ENCODE measurements at places on chromosomes 5 and 9. TPM values are rescaled to one million over a fixed set of nuclear protein-coding genes. Genes with fewer than 3 reads are reported as not detected.

The RNF130 gene
- polyA plus RNA-seq, result 102 TPM

The TRIM32 gene
- polyA plus RNA-seq, result 17.6 TPM

DNA sequence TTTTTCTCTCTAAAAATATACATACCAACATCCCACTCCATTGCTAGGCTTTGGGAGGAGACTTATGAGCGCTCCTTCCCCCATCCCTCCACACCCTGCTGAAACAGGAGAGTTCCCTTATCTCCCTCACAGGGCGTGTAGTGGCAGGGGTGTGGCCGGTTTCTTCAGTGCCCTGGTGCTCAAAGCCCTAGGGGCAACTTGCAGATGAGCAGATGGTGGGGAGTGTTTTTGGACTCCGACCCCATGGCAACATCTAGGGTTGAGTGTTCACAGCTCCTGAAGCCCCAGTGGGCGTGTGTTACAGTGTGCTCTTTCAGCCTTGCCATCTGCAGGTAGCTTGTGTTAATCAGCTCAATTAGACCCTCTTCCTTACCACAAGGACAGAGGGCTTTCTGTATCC, 409.5 kb downstream of the MAT2B start:
- DNase-seq, result no peak

GRCh38 chr5:120927950-120928530, 463.9 kb downstream of the PRR16 start:
- no peak for DNase-seq

- no peak for DNase-seq
Measured at GRCh38 chr9:9920425-9921060, 692.3 kb downstream of the PTPRD start.

DNA sequence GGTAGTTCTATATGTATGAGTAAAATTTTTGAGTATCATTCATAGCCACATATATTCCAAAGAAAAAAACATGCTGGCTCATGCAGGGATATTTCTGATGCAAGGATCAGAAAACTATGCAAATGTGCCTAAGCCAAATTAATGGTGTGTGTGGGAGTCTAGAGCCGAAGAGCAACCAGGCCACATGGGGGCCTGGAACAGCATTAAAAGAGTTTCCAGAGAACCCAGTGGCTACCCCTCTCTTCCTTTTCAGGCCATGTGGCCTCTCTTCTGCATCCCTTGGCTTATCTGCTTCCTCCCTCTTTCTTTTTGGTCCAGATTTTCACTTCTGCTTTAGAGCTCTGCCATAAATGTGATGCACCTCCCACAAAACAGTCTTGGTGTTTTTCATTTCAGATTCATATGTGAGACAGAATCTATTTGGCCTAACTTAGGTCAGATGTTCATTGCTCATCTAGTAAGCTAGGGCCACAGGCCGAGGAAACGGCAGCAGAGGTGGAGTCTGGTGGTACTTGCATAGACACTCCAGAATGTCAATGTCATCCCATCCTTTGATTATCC, 300.0 kb downstream of the SH3GL2 start:
- no peak for DNase-seq

DNA sequence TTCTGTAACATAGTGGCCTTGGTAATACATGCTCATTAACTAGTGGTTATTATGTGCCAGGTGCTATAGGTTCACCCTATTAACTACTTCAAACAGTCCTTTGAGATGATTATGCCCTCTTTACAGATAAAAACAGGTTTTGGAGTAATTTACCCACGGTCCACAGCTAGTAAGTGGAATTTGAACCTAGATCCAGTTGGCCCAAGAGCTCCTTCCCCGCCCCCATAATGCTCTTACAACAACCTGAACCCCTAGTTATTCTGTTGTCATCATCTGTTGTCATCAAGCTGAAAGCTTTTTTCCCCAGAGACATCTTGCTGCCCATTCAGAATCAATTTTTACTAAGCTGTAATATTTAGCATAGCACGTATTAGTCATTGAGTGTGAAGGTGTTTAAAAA, 23.2 kb downstream of the XPA start:
- DNase-seq, result no peak

- peak; percentile 27 for DNase-seq
Measured at GRCh38 chr9:121954477-121955140, 138.5 kb downstream of the TTLL11 start.

GRCh38 chr9:3285365-3286161, 240.2 kb downstream of the RFX3 start:
- no peak for DNase-seq

DNA sequence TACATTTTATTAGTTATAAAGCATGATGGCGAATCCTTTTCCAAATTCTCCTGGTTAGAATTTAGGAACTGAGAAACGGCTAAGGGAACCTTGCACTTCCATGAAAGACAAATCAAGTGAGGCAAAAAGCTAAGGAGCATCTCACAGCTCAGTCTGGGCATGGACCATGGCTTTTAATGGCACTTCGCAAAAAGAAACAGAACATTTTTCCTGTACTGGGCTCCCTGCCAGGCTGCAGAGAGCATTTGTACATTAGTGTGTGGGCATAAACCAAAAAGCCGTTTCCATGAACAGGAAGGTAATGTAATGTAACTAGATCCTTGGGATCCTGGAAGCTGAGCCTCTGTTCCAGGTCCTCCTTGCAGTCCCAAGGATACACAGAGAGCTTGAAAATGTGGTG, 354.2 kb downstream of the MRPS30 start:
- no peak for DNase-seq

DNA sequence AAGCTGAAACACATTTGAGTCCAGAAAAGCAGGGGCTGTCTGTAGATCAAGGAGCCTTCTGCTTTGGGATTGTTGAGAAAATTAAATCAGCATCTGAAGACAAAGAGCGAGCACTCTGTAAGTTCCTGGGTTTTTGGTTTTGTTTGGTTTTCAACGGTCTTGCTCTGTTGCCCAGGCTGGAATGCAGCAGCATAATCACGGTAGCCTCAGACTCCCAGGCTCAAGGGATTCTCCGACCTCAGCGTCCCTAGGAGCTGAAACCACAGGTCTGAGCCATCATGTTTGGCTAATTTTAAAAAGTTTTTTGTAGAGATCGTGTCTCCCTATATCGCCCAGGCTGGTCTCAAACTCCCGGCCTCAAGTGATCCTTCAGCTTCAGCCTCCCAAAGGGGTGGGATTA, 266.5 kb upstream of the ADAMTS16 start:
- no peak for DNase-seq

- no peak for DNase-seq
Measured at GRCh38 chr9:72564479-72565281, 43.3 kb downstream of the TMC1 start.

Measured in spinal cord (tissue), 10 donors.